ENCODE measurements at places on chromosomes 12 and 14.
A peak's percentile ranks its signal among the peaks of the same experiment; 100 is the strongest.

GRCh38 chr12:124867401-124867930 is 3.8 kb upstream of the SCARB1 start:
- peak; percentile 40 for DNase-seq

DNA sequence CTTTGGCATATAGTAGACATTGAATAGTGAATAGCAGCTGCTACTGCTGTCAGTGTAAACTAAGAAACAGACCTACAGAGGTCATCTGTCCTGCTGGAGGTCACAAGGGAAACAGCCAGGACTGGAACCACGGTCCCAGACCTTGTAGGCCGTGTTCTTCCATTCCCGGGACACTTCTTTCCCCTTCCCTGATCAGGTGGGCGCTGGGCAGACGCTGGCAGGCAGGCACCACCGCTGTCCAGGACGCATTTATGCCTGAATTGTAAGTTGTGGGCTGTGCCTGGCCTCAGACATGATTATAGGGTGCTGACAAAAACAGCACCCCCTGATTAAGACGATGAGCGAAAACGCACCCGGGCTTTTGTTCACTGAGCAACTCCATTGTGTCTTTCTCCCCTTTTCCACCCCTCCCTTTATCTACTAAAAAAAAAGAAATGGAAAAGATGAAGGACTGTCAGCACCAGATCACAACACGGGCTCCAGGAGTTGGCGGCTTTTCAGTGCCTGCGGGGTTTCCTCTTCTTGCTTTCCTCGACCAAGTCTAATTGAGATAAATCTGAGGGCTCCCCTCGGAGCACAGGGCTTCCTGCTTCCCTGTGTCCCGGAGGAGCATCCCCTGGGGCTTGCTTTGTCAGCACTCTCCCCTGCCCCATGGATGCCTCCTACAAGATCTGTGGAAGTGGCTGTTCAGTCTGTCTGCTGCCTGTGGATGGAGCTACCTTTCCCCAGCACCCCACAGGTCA is 80.6 kb downstream of the TSPAN9 start:
- DNase-seq, result no peak

GRCh38 chr12:89781156-89781555 is 72.5 kb upstream of the ATP2B1 start:
- DNase-seq, result no peak

DNA sequence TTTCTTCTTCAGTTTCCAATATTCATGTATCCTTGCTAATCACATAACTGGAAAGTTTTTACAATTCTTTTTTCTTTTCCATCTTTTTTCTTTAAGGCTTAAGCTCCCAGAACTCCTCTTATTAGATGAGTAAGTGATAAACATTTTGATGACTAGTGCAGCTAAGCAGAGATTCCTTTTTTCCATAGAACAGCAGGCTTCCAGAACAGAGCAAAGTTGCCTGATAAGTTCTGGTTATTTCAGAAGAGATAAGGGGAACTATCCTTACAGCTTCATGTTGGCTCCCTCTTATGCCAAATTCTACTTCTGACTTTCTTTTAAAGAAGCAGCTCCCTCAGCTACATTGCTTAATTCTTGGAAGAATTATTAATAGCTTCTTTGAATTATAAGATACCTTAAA is 194.7 kb upstream of the FAR2 start:
- no peak for DNase-seq

DNA sequence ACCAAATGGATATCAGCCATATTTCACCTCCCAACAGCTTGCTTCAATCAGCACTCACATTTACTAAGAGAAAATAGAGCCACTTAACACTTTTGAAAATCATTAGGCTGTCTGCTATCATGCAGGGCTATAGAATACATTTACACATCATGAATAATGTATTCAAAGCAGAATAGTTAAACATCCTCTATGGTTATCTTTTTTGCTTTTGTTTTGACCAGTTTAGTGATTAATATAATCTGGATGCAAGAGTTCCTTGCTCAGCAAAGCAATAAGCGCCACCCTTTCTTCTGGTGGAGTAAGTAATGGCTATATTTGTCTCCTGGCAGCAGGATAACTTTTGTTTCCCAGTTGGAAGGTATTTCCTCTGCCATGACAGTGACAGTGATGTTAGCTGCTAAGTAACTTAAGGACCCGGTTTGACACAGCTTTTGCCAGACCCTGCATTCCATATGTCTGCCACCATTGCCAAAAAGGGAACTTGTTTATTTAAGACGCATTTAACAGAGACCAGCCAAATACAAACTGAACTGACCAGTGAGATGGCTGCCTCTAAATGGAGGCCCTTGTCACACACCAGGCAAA is 70.3 kb upstream of the NR2C1 start:
- no peak for DNase-seq

- peak; percentile 94 for DNase-seq
Measured at GRCh38 chr12:47377414-47378221, 297.9 kb upstream of the AMIGO2 start.

DNA sequence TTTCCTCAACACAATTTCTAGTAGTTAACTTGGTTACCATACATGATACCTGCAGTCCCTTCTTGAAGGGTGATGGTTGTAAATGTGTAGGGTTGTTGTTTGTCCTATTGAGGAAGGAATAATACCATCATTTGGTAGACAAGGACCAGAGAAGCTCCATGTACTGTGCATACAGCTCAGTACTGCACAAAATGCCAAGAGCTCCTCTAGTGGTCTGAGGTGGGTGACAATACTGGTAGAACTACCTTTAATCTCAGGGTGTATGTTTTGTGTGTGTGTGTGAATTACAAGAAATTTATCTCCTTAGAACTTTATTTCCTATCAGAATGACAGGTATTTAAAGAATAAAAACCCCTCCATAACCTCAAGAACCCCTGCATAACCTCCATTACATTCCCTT is 575.3 kb downstream of the TMTC2 start:
- no peak for DNase-seq

DNA sequence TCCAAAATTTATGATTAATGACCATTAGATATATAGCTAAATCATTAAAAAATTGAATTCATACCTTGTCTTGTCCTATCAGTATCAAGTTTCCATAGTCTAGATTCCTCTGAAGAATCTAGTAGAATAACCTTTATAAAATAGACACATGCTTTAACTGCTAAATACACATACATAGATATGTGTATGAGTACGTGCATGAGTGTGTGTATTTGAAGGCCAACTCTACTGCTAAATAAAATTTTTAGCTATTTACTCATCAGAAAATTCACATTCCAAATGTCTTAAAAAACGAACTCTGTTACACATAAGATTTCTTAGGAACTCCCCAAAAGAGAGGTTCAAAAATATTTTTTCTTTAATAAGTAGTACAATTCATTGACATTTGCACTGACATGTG is 233.0 kb downstream of the SSPN start:
- DNase-seq, result no peak

GRCh38 chr14:55884819-55885218 is 233.4 kb upstream of the PELI2 start:
- DNase-seq, result no peak

DNA sequence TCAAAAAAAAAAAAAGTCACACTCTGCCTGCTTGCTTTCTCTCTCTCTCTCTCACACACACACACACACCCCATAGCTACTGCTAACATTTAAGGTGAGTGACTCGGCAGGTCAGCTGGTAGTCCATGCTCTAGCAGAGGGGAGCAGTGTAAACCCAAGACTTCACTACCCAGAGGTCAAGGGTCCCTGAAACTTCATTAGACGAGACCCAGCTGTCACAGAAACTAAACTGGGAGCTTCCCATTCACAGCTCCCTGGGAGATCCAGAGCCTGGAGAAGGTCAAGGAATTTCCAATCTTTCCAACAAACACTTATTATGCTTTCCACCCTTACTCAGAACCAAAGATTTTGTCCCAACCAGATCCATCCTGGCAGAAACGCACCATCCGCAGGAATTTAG is 33.2 kb downstream of the CKAP4 start:
- DNase-seq, result no peak

DNA sequence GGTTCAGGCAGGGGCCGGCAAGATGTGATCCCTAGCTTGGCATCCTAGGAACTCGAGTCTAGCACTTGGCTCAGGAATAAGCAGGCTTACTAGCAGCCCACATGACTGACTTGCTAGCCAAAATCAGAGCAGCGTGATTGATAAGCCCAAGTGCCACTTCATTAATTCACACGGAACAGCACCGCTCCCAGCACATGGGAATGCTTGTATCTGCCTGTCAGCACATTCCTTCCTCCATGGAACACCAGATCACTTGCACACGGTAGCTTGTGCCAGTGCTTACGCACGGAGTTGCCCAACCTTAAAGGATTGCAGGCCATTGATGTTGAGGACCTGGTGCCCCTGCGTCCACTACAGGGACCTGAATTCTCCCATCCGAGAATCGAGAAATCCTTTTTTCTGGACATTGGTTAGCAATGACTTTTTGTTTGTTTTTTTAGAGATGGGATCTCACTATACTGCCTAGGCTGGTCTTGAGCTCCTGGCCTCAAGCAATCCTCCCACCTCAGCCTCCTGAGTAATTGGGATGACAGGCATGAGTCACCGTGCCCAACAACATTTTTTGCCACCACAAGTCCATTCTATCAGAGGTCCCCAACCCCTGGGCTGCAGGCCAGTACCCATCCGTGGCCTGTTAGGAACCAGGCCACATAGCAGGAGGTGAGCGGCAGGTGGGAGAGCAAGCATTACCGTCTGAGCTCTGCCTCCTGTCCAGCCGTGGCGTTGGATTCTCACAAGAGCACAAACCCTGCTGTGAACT is 30.6 kb upstream of the TSPAN9 start:
- peak; percentile 23 for DNase-seq

DNA sequence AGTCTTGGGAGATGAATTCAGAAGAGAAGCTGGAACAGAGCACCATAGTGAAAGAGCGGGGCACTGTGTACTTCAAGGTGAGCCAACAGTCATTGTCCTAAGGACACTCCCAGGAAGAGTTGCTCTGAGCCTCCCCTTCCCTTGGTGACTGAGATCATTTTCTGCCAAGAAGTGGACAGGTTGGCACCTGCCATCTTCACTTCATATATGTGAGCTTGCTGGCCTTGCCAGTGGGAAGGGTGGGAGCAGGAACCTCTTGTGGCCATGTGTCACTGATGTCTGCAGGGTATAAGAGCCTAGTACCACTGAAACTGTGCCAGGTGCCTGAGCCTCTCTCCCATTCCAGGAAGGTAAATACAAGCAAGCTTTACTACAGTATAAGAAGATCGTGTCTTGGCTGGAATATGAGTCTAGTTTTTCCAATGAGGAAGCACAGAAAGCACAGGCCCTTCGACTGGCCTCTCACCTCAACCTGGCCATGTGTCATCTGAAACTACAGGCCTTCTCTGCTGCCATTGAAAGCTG is 5.3 kb downstream of the FKBP4 start:
- no peak for DNase-seq

- DNase-seq, result peak; percentile 21
Measured at GRCh38 chr14:60807971-60808370, 73.4 kb downstream of the MNAT1 start.

All from LHCN-M2 (cell line).